Umbilical cord (tissue), 2 donors: ENCODE measurements at places on chromosomes 2 and 18.
A peak's percentile ranks its signal among the peaks of the same experiment; 100 is the strongest.

DNA sequence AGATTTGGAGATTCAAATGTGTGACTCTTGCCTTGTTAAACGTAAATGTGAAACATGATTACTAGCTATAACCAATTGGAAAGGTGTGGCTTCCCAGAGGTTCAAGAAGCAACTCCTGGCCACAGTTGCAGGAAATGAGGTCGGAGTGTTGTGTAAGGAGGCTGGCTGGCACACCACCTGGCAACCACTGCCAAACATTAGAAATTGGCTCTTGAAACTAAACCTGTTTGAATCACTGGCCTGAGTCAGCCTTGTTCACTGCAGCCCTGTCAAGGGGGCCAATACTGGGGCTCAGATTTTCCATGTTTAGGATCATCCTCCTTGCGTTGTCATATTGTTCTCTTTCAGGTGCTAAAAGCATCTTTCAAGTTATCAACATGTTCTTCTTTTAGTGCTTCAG is 206.3 kb downstream of the ARL6IP6 start:
- no peak for DNase-seq

DNA sequence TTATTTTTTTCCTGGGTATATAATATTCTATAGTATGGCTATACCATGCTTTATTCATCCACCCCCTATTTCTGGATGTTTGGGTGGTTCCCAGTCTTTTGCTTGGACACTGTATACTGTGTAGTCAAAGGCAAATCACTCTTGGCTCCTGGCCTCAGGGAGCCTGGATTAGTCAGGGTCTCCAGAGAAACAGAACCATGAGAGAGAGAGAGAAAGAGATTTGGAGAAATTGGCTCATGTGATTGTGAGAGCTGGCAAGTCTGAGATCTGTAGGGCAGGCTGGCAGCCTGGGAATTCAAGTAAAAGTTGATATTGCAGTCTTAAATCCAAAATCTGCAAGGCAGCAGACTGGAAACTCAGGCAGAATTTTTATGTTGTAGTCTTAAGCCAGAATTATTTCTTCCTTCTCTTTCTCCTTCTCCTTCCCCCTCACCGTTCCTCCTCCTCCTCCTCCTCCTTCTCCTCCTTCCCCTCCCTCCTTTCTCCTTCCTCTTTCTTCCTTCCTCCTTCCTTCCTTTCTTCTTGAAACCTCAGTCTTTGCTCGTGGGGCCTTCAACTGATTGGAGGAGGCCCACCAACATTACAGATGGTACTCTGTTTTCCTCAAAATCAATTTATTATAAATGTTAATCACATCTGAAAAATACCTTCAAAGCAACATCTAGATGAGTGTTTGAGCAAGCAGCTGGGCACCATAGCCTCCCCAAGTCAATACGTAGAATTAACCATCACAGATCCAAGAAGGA is 33.0 kb downstream of the CTIF start:
- DNase-seq = no peak

- no peak for DNase-seq
Observed at GRCh38 chr2:215799194-215799593, 214.2 kb downstream of the MREG start.

DNA sequence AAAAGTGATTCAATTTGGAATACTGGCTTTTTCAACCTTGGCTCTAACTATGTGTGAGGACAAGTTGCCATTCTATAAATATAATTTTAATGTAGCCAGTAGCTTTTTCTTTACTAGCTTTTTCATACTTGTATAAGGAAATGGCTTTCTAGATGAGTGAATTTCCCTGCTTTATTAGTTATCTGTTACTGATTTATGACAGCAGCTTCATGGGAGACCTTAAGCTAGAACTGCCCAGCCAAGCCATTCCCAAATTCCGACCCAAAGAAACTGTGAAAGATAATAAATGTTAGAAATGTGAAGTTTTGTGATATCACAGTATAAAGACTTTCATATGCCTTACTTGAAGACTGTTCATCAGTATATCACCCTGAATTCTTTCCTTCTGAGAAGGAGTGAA is 32.3 kb downstream of the BABAM2 start:
- DNase-seq = peak; percentile 35

DNA sequence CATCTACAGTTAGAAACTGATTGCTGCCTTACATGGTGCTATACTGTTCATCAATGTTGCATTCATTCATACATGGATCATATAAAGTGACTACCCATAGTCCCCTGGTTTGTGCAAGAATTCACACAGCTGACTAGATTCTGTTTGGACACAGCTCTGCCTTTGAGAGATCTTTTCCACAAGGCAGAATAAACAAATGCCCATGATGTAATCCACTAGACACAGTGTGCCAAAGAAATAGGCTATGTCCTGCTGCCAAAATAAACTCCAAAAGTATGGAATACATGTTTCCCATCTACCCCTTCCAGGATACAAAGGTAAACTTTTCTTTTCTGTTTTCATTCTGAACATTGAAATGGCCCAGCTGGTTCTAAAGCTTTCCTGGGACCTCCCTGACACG is 269.4 kb upstream of the CHAC2 start:
- peak; percentile 44 for DNase-seq

- peak; percentile 48 for DNase-seq
Observed at GRCh38 chr18:48002933-48003365, 72.5 kb upstream of the SMAD2 start.

DNA sequence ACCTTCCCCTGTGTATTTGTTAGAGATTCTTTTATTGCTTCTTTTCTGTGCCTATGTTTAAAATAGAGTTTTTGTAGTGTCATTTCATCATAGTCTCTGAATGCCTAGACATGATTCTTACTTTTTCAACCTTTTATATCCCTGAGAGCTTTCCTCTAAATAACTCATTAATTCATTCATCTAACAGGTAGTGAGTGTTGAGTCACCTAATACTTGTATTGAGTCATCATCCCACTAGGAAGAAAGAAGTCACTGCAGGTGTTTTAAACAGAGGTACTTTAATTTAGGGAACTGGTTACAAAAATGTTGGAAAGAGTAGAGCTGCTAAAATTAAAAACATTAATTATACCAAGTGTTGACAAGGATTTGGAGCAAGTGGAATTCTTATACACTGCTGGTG is 18.5 kb upstream of the NMS start:
- no peak for DNase-seq

DNA sequence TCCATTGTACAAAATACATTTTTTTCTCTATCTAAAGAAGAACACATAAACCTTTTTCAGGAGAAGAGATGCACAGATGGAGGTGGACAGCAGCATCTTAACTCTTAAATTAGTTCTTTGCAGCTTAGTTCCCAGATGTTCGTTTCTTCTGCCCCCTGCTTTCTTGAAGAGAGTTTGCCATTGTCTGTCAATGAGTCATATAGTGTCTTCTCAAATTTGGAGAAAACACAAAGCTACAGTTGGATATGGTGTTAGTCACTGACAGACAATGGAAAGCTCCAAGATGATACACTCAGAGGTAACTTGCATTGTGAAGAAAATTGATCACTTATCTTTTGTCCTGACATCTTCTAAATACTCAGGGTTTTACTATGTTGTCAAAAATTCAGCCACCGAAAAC is 48.8 kb upstream of the TMEFF2 start:
- no peak for DNase-seq

DNA sequence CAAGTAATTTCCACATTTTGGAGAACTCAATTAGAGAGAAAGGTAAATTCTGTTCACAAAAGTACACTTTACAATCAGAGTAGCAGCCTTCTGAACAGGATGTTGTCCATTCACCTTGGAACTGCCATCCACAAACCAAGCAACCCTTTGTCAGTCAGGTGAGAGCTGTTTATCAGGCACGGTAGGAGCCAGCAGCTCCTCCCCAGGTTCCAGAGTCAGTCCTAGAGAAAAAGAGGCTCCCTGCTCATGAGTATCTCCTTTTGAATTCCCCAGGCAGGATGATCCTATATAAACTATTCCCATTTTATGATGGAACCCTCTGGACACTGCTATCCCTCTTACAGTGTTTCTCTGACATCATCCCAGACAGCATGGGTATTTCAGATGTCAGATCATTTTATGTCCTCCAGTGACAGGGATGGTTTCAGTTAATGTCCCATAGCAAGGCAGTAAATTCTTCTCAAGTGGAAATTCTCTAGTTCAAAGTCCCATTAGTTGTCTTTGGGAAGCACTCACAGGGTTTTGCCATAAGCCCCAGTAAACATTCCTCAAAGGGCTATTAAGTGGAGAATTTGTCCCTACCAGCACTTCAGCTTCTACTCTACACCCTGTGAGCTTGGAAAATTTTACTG is 34.5 kb upstream of the CSRNP3 start:
- no peak for DNase-seq

- no peak for DNase-seq
Observed at GRCh38 chr2:122034344-122034743, 278.9 kb downstream of the TSN start.

- DNase-seq = peak; percentile 73
Observed at GRCh38 chr2:37737507-37737906, 66.1 kb upstream of the CDC42EP3 start.
